ENCODE measurements at places on chromosomes 1 and 21. TPM values are rescaled to one million over a fixed set of nuclear protein-coding genes. Genes with fewer than 3 reads are reported as not detected.

Gene KCNJ10
- 0.09 TPM for total RNA-seq

Gene NTMT2
- total RNA-seq = not detected

Gene HES3
- not detected for total RNA-seq

Gene IBA57
- 26.2 TPM for total RNA-seq

Gene LCE3D
- not detected for total RNA-seq

Gene TNFRSF8
- total RNA-seq = 0.29 TPM

Gene PCNX2
- 0.82 TPM for total RNA-seq

Gene OLIG1
- total RNA-seq = not detected

Gene TSTD1
- total RNA-seq = 5.3 TPM

Gene SH2D5
- 0.09 TPM for total RNA-seq

Gene FAM78B
- total RNA-seq = 8.2 TPM

Gene RAB7B
- 0.17 TPM for total RNA-seq

Gene S100A10
- total RNA-seq = 150 TPM

Gene SNRPE
- total RNA-seq = 53.3 TPM

Gene DNAJC28
- total RNA-seq = 3.2 TPM

Gene LORICRIN
- not detected for total RNA-seq

Gene TSPAN1
- total RNA-seq = 1.2 TPM

Gene ARPC5
- total RNA-seq = 13.5 TPM

Gene CLCN6
- total RNA-seq = 17.5 TPM

Gene PDZK1IP1
- 0.81 TPM for total RNA-seq

Gene MORN1
- 3.6 TPM for total RNA-seq

Data from psoas muscle (tissue), 8 donors.